ENCODE measurements at places on chromosomes 1 and 21.
A peak's percentile ranks its signal among the peaks of the same experiment; 100 is the strongest.

DNA sequence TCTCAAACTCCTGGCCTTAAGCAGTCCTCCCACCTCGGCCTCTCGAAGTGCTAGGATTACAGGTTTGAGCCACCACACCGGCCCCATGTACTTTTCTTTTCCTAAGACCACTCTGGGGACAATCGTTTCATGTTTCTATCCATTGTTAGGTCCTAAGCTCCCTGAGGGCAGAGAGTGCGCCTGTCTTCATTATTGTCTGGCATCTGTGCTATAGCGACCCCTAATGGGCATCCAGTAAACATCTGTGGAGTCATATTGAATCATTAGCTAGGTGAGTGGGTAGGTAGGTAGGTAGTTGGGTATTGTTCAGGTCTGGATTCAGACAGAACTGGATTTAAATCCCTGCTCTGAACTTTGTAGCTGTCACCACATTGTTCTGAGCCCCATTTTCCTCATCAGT is 66.1 kb downstream of the TMEM53 start:
- no peak for DNase-seq

GRCh38 chr1:84700070-84700469 is 9.8 kb upstream of the SSX2IP start:
- DNase-seq = no peak

- DNase-seq = no peak
These were observed 28.7 kb downstream of the NBPF3 start for GRCh38 chr1:21468599-21468998.

- DNase-seq = no peak
These were observed 1.0 kb upstream of the PRMT2 start for GRCh38 chr21:46634427-46634826.

DNA sequence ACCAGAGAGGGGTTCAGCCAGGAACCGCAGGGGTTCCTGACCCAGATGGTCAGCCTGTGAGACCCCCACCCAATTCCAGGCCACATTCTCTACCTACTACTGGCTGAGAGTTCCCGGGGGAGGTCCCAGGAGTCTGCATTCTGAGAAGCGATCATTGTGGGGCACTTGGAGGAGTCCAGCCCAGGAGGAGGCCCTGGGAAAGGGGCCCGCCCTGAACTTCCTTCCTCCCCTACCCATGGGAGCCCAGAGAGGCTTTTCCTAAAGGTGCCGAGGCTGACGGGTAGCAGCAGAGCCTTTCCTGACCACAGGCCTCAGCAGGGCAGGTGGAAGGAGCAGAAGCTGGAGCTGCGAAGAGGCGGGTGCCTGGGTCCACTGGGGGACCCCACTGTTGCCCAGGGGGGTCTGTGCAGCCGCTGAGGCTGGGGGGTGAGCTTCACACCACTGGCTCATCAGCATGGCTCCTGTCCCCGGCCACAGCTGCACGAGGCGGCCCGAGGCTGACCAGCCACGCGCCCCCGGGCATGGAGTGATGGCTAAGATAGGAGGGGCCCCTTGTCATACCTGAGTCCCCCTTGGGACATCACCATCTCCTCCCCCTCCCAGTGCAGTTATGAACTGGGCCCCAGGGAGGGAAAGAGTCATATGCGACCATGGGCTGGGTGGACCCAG is 127.7 kb downstream of the PRDM16 start:
- DNase-seq = no peak

DNA sequence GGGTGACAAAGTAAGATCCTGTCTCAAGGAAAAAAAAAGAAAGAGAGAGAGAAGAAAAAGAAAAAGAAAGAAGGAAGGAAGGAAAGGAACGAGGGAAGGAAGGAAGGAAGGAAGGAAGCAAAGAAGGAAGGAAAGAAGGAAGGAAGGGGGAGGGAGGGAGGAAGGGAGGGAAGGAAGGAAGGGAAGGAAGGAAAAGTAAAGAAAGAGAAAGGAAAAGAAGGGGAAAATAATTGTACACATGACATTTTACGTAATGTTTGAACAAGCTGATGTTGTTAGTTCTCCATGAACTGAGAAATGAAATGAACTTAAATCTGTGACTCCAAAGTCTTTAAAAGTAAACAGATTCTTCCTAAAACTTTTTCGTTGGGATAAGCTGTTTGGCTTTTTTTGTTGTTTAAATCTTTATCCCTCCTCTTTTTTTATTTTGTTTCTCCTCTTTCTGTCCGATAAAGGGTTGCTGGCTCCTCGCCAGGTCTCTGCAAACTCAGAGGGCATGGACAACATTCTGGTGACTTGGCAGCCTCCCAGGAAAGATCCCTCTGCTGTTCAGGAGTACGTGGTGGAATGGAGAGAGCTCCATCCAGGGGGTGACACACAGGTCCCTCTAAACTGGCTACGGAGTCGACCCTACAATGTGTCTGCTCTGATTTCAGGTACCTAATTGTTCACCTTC is 59.8 kb downstream of the IL12RB2 start:
- DNase-seq = no peak

GRCh38 chr21:42615924-42616323 is 37.5 kb upstream of the PDE9A start:
- no peak for DNase-seq

DNA sequence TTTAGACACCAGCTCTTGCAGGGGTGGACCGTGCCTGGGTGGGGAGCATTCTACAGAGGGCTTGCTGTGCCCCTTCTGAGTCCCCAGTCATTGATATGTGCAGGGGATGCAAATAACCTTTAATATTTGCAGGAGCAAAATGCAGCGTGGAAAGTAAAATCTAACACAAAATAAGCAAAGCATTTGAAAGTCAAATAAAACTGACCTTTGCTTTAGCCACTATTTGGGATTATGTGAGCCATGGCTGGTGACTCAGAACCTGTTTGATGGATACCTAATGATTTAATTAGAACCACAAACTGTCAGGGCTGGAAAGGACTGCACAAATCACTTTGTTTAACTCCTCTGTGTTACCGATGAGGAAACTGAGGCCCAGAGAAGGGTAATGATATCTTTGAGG is 377.5 kb downstream of the HHAT start:
- DNase-seq = no peak

- no peak for DNase-seq
These were observed 1.2 kb downstream of the HDGF start for GRCh38 chr1:156750191-156750672.

GRCh38 chr1:56468518-56468917 is 110.8 kb downstream of the PLPP3 start:
- DNase-seq = no peak

DNA sequence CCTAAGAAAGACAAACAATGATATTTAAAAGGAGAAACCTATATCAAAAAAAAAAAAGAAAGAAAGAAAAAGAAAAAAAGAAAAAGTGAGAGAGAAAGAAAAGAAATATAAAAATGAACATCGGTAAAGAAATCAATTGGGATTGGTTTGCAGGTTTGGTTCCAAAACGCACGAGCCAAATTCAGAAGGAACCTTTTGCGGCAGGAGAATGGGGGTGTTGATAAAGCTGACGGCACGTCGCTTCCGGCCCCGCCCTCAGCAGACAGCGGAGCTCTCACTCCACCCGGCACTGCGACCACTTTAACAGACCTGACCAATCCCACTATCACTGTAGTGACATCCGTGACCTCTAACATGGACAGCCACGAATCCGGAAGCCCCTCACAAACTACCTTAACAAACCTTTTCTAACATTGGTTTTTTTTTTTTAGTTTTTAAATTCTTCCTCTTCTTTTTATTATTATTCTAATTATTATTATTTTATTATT is 11.7 kb downstream of the LHX9 start:
- no peak for DNase-seq

DNA sequence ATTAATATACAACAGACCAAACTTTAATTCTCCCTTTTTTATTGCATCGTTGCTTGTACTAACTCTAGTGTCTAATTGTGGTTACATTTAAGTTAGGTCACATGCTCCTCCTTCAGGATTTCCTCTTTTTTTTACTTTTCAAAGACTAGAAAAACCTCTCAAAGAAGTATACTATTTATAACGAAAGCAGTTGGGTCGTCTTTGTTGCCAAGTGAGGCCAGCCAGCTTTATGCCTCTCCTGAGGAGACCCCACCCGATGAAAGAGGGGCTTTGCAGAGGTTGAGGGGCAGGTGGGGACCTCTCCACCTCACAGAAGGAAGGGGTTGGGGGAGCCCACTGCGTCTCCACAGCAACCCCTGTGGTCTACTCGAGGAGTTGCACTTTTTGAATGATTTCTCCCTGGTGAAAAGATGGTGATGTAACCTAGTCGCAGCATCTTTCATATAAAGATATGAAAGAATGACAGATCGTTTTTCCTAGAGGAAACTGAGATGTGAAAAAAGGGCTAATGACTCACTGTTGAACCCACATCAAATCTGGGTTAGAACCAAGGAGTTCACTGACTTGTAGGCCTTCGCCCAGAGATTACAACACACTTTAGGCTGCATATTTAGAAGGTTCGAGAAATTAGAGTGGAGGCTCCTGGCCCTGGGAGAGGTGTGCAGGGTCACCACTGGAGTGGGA is 6.4 kb downstream of the TGFB2 start:
- DNase-seq = peak; percentile 25

- DNase-seq = no peak
These were observed 182.7 kb downstream of the AJAP1 start for GRCh38 chr1:4837031-4837600.

- DNase-seq = no peak
These were observed 15.1 kb downstream of the SOX13 start for GRCh38 chr1:204087893-204088528.

GRCh38 chr1:18353992-18354391 is 126.7 kb upstream of the KLHDC7A start:
- no peak for DNase-seq

GRCh38 chr1:202281316-202282024 is 60.3 kb downstream of the UBE2T start:
- DNase-seq = no peak

DNA sequence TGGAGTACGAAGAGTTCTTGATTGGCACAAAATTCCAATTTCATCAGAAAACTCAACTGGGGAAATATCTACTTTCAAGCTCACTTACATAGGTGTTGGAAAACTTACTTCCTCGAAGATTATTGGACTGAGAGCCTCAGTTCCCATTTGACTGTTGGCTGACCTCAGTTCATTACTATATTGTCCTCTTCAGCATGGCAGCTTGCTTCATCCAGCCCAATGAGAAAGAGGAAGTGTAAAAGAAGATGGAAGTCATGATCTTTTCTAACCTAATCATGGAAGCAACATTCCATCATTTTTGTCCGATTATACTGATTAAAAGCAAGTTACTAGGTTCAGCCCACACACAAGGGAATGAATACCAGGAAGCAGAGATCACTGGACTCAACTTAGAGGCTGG is 49.4 kb downstream of the HSD3B1 start:
- DNase-seq = no peak

GRCh38 chr1:118890851-118891384 is 97.2 kb downstream of the TBX15 start:
- no peak for DNase-seq

- no peak for DNase-seq
These were observed 193.0 kb upstream of the ZC3H12A start for GRCh38 chr1:37281354-37281753.
